Bronchial smooth muscle cell (primary cell): ENCODE measurements at places on chromosomes 16 and 17. TPM values are rescaled to one million over a fixed set of nuclear protein-coding genes. Genes with fewer than 3 reads are reported as not detected.

TXNL4B gene
- total RNA-seq = 6.9 and 7.7 TPM in 2 replicates

STUB1 gene
- 187 and 202 TPM in 2 replicates for total RNA-seq

EPX gene
- total RNA-seq = not detected in 2 replicates

TBC1D28 gene
- total RNA-seq = not detected in 2 replicates

HP gene
- total RNA-seq = not detected in 2 replicates

MARCHF10 gene
- total RNA-seq = under 0.01 TPM in 1 of 2 replicates, not detected in the other

ITGAL gene
- total RNA-seq = not detected in 2 replicates

CD300H gene
- total RNA-seq = not detected in 2 replicates

CDK10 gene
- total RNA-seq = 28.9 and 34.5 TPM in 2 replicates

FBXO39 gene
- 0.09 TPM in 1 of 2 replicates, not detected in the other for total RNA-seq

TMEM114 gene
- not detected in 2 replicates for total RNA-seq

GPR179 gene
- 0.09 TPM in 1 of 2 replicates, not detected in the other for total RNA-seq

DEXI gene
- 43.3 and 59.4 TPM in 2 replicates for total RNA-seq

LITAF gene
- 61.3 and 76.0 TPM in 2 replicates for total RNA-seq

GAST gene
- not detected in 2 replicates for total RNA-seq

DBNDD1 gene
- total RNA-seq = 0.26 and 0.95 TPM in 2 replicates

SRL gene
- total RNA-seq = 0.26 and 0.47 TPM in 2 replicates

HES7 gene
- not detected in 2 replicates for total RNA-seq

TP53TG3B gene
- not detected in 2 replicates for total RNA-seq

DNAH2 gene
- under 0.01 and 0.16 TPM in 2 replicates for total RNA-seq

GFAP gene
- 0.16 and 0.17 TPM in 2 replicates for total RNA-seq

CCL3 gene
- total RNA-seq = not detected in 2 replicates

ATF7IP2 gene
- 0.79 TPM in 1 of 2 replicates, not detected in the other for total RNA-seq

CES4A gene
- 1.1 and 3.3 TPM in 2 replicates for total RNA-seq

NLRP1 gene
- 22.2 and 38.1 TPM in 2 replicates for total RNA-seq

C17orf67 gene
- total RNA-seq = 0.32 and 0.60 TPM in 2 replicates

ZNF594 gene
- 4.8 and 6.5 TPM in 2 replicates for total RNA-seq

FOXF1 gene
- 7.1 TPM in 2 replicates for total RNA-seq

SLC16A3 gene
- 54.5 and 74.1 TPM in 2 replicates for total RNA-seq

SLC39A11 gene
- 20.3 and 21.3 TPM in 2 replicates for total RNA-seq

NUP93 gene
- 38.7 and 40.7 TPM in 2 replicates for total RNA-seq

TBC1D3H gene
- total RNA-seq = not detected in 2 replicates

EPN3 gene
- total RNA-seq = not detected in 2 replicates

PIGQ gene
- total RNA-seq = 16.7 and 23.0 TPM in 2 replicates

GNGT2 gene
- not detected in 2 replicates for total RNA-seq

KRTAP4-1 gene
- not detected in 2 replicates for total RNA-seq

HSD3B7 gene
- total RNA-seq = 14.3 and 20.8 TPM in 2 replicates

PRKCB gene
- not detected in 2 replicates for total RNA-seq
